ENCODE measurements at places on chromosomes 4 and X. TPM values are rescaled to one million over a fixed set of nuclear protein-coding genes. Genes with fewer than 3 reads are reported as not detected.
A peak's percentile ranks its signal among the peaks of the same experiment; 100 is the strongest.

DNA sequence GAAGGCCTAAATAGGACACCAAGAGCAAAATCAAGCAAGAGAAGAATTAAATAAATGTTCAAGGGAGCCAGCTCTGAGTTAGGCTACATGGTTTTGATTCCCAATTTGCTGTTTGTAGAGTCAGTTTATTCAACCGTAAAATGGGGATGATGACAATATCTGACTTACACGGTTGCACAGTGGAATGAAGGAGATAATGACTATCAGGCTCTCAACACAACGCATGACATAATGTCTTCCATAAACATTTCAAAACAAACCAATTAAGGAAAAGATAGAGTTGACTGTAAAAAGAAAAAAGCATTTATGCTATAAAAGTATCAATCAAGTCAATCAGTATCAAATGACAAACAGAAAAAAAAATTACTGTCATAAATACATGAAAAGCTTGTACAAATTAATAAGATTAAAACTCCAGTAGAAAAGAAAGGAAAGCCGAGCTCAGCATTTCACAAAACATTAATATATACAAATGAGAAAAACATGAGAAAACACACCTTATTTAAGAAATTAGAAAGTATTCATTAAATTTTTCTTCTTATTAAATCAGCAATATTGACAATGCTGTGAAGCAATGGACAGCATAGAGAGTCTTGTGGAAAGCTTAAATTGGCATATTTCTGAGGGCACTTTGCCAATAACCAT lies 179.0 kb downstream of the SCFD2 start:
- H3K36me3 ChIP-seq = no peaks in the 10 kb centered on the region
- no peaks in the 10 kb centered on the region for H3K4me1 ChIP-seq
- DNase-seq = no peak
- H3K4me3 ChIP-seq = no peak overlapping the region

GRCh38 chr4:146371812-146372211 lies 149.9 kb downstream of the SLC10A7 start:
- DNase-seq = no peak
- no peaks in the 10 kb centered on the region for H3K4me1 ChIP-seq
- no peaks in the 10 kb centered on the region for H3K27me3 ChIP-seq
- H3K36me3 ChIP-seq = no peaks in the 10 kb centered on the region

Gene HS6ST2
- total RNA-seq = 27.8 TPM

GRCh38 chr4:101400096-101400495 lies 52.8 kb upstream of the PPP3CA start:
- no peaks in the 10 kb centered on the region for H3K27me3 ChIP-seq
- DNase-seq = no peak
- H3K36me3 ChIP-seq = no peaks in the 10 kb centered on the region
- no peak overlapping the region for H3K4me3 ChIP-seq
- H3K27ac ChIP-seq = no peak overlapping the region

GRCh38 chr4:103482471-103482870 lies 237.3 kb downstream of the TACR3 start:
- H3K4me1 ChIP-seq = no peaks in the 10 kb centered on the region
- no peaks in the 10 kb centered on the region for H3K36me3 ChIP-seq
- no peak overlapping the region for H3K27ac ChIP-seq
- no peaks in the 10 kb centered on the region for H3K27me3 ChIP-seq
- DNase-seq = no peak

Gene CWH43
- total RNA-seq = not detected

Gene XIAP
- total RNA-seq = 50.8 TPM

Gene TRPC5OS
- total RNA-seq = 0.13 TPM

GRCh38 chr4:120921456-120922380 lies 808 bp downstream of the PRDM5 start:
- peak overlapping the region; percentile 87 for H3K27ac ChIP-seq
- peak; percentile 89 for DNase-seq
- no peaks in the 10 kb centered on the region for H3K36me3 ChIP-seq
- peak overlapping the region; percentile 73 for H3K4me3 ChIP-seq

DNA sequence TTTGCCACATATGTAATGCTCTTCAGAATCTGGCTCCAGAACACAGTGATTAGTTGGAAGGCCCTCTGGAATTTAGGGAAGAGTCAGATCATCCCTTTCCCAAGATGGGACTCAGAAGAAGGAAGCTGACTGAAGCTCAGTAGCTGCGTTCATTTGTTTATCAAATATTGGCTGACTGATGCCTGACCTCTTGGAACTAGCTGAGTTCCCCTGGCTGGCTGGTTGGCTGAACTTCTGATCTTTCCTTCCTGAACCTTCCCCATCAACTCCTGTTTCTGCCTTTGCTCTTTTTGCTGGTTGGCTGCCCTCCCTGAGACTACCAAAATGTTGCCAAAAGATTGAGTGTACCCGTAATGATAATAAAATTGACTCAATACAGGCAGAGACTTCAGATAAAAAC lies 866.5 kb upstream of the INTU start:
- no peaks in the 10 kb centered on the region for H3K27me3 ChIP-seq
- DNase-seq = peak; percentile 96
- H3K4me3 ChIP-seq = no peak overlapping the region
- no peaks in the 10 kb centered on the region for H3K36me3 ChIP-seq
- peak overlapping the region; percentile 9 for H3K27ac ChIP-seq

DNA sequence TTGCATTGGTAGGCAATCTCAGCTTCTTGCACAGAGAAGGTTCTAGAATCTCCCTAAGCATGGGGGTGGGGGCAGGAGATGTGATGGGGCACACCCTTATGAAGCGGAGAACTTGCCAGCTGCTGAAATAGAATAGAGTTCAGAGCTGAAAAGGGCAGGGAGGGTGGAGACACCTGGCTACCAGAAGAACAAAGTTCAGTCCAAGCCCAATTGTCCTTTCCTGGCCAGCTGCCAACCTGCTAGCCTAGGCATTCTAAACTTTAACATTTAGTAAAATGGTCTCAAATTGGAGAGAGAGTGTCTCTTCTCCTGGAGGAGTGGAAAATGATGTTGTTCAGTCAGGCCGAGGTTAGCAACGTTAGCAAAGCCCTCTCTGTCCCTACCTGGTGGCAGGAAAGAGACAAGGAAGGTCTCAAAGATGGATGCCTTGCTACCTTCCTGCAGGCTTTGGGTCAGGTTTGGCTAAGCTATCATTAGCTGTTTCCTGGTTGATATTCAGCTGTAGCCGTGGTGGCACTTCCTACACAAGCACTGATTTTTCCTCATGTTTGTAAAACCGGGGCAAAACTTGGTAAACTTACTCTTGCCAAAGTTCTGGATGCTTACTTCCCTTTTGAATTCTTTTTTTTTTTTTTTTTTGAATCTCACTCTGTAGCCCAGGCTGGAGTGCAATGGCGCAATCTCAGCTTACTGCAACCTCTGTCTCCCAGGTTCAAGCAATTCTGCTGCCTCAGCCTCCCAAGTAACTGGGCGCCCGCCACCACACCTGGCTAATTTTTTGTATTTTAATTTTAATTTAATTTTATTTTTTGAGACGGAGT lies 34.7 kb upstream of the NYX start:
- peak; percentile 2 for DNase-seq
- H3K4me3 ChIP-seq = no peak overlapping the region
- H3K4me1 ChIP-seq = no peaks in the 10 kb centered on the region
- H3K27ac ChIP-seq = no peak overlapping the region

- no peak overlapping the region for H3K27ac ChIP-seq
- DNase-seq = no peak
- H3K4me1 ChIP-seq = no peaks in the 10 kb centered on the region
- no peak overlapping the region for H3K4me3 ChIP-seq
- no peaks in the 10 kb centered on the region for H3K36me3 ChIP-seq
Measured at GRCh38 chr4:1472148-1472797, 66.0 kb upstream of the NKX1-1 start.

Gene SUPT20HL2
- total RNA-seq = 0.09 TPM

DNA sequence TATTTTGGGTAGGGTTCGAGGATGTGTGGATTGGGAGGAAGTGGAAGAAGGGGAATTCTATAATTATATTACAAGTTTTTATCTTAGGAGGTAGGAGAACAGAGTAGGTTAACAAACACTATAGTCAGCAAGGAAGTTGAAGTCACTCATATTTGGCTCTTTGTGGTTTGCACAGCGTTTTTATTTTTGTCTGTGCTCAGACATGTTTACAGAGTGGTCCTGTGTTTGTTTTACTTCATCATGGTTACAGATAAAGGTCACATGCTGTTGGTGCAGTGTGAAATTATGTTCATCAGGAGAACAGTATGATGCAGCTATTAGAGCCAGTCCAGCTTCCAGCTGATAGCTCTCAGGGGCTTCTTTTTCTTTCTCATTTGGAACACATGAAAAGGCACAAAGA lies 299.9 kb upstream of the SFRP2 start:
- no peak overlapping the region for H3K27ac ChIP-seq
- H3K4me3 ChIP-seq = no peak overlapping the region
- H3K27me3 ChIP-seq = no peaks in the 10 kb centered on the region
- H3K4me1 ChIP-seq = no peaks in the 10 kb centered on the region
- H3K36me3 ChIP-seq = no peaks in the 10 kb centered on the region
- DNase-seq = peak; percentile 9
